ENCODE measurements at places on chromosomes 12 and 14. TPM values are rescaled to one million over a fixed set of nuclear protein-coding genes. Genes with fewer than 3 reads are reported as not detected.

OTOGL gene
- total RNA-seq, result not detected

GYS2 gene
- not detected for total RNA-seq

CLEC1B gene
- not detected for total RNA-seq

ISCU gene
- 70.5 TPM for total RNA-seq

TSPAN11 gene
- total RNA-seq, result not detected

PRPH gene
- total RNA-seq, result not detected

TAS2R19 gene
- total RNA-seq, result 1.4 TPM

PTHLH gene
- total RNA-seq, result not detected

PRKD1 gene
- total RNA-seq, result not detected

PHC1 gene
- total RNA-seq, result 21.6 TPM

OLR1 gene
- total RNA-seq, result not detected

COL2A1 gene
- not detected for total RNA-seq

HIGD1C gene
- not detected for total RNA-seq

SERPINA10 gene
- not detected for total RNA-seq

PLBD1 gene
- 0.14 TPM for total RNA-seq

POMT2 gene
- total RNA-seq, result 15.3 TPM

CD163 gene
- not detected for total RNA-seq

PRR4 gene
- total RNA-seq, result 0.69 TPM

CCDC175 gene
- not detected for total RNA-seq

EGLN3 gene
- 4.2 TPM for total RNA-seq

CLEC9A gene
- total RNA-seq, result not detected

ARHGAP9 gene
- 128 TPM for total RNA-seq

IL22 gene
- not detected for total RNA-seq

KCNK10 gene
- not detected for total RNA-seq

FAM186B gene
- not detected for total RNA-seq

DTD2 gene
- total RNA-seq, result 25.4 TPM

ZNF385A gene
- total RNA-seq, result 2.5 TPM

ADCY4 gene
- 1.3 TPM for total RNA-seq

RBM25 gene
- 104 TPM for total RNA-seq

SLC25A47 gene
- not detected for total RNA-seq

OTX2 gene
- total RNA-seq, result not detected

CHPT1 gene
- 15.8 TPM for total RNA-seq

MAP1LC3B2 gene
- total RNA-seq, result 1.9 TPM
